ENCODE measurements at places on chromosomes 5 and 9.

DNA sequence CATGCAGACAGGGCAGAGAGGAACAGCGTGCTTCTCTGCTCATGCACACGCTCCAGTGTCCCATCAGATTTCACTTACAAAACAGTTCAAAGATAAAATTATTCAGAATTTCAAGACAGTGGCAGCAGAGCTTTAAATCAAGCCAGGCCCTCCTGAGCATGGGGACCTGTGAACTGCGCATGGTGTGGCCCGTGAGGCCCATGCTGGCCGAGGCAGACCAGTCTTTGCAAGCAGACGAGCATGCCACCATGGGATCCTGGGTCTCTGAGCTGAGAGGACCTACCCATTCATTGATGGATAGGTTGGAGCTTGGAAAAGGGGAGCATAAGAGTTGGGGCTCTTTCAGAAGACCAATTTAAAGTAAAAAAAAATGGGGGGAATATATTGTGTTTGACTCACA lies 35.0 kb upstream of the SAP30L start:
- DNase-seq = no peak

- DNase-seq = no peak
Measured at GRCh38 chr9:23702311-23702922, 123.6 kb downstream of the ELAVL2 start.

DNA sequence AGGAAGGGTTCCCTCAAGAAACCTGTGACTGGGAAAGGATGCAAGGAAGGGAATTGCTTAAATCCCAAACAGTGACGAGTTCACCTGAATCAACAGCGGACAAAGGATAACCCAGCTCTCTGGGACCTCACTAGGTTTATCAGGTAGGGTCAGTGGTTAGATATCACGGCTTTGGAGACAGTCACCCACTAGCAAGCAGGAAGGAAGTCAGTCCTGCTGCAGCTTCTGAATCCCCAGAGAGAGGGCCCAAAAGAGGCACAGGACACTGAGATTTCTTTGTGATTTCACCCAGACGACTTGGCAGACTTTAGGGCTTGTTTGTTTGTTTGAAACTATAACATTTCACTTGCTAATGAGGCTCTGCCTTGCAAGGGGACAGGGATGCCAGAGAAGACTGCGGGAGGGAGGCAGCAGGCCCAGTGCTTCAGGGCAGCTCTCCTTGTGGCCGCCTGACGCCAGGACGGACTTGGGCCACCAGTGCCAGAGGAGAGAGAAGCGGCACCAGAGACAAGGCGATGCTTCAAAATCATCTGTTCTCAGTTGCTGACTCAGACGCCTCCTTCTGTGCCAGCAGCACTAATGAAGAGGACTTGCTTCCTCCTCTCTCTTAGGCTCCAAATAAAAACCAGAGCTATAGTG lies 275.6 kb upstream of the SLC30A5 start:
- DNase-seq = no peak

DNA sequence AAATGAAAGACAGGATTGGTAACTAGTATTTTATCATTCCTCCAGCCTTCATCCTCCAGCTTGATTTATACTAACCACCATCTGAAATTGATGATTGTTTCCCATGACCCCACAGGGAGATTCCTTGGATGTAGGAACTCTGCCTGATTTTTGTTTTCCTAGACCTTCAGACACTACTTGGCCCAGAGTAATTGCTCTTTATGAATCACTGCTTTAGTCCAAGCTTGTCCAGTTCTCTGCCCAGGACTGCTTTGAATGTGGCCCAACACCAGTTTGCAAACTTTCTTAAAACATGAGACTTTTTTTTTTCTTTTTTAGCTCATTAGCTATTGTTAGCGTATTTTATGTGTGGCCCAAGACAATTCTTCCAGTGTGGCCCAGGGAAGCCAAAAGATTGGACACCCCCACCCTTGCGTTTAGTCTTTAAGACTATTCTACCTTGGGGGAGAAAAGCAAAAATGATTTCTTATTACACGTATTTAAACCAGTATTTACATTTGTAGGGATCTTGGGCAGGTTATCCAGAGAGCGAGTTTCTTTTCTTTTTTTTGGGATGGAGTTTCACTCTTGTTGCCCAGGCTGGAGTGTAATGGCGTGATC lies 18.4 kb downstream of the BASP1 start:
- no peak for DNase-seq

DNA sequence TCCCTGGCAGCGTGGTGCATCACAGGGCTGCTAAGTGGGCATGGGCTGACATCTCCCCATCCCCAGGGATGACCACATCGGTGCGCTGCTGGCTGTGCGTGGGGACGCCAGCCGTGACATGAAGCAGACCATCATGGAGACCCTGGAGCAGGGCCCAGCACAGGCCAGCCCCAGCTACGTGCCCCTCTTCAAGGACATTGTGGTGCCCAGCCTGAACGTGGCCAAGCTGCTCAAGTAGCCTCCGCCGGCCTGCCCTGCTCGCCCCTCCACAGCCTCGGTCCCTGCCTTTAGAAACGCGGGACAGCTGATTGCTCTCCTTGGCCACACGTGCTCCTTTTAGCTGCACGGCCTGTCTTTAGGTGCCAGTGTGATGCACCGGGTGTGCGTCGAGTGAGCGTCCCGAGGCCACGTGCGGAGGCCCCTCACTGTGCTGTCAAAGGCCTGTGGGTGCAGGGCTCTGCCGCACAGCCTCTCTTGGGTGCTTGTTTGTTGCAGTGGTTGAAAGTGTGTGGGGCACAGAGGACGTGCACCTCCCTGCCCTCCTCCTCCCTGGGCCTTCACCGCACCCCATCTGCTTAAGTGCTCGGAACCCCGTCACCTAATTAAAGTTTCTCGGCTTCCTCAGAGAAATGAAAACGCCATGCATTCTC lies 23.8 kb downstream of the EXOC3 start:
- DNase-seq = no peak

Measured in activated CD4-positive, alpha-beta T cell treated with anti-CD3 and anti-CD28 coated beads for 4 hours (primary cell).